ENCODE measurements at places on chromosomes 5 and 9.

- no peak for DNase-seq
Observed at GRCh38 chr5:57676222-57677098, 193.8 kb upstream of the ACTBL2 start.

DNA sequence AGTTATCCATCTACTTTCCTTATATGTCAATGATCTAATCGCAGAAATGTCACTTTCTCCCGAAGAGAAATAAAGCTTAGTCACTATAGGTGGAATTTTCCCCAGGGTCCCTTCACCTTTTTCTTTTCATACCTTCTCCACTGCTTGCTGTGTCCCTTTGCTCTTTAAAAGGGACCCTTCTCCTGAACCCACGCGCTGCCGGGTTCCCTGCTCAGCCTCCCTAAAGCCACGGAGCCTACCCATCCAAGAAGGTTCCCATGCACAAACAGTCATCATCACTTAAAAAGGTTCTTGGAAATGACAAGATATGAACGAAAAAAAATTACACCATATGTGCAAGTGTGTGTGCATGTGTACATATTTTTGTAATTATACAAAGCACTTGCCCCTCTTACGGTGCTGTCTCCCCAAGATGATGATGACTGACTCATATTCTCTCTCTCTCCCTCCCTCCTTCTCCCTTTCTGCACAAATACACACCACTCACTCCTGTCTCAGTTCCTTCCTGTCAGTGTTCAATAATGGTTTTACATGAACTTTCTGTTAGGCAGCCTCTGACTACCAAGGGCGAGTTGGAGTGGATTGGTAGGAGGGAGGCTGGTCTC, 1.5 kb upstream of the PTPRD start:
- DNase-seq: no peak

- DNase-seq: no peak
Observed at GRCh38 chr5:113162770-113163169, 186.2 kb downstream of the DCP2 start.

GRCh38 chr5:124148574-124148973, 597.9 kb downstream of the ZNF608 start:
- DNase-seq: no peak

DNA sequence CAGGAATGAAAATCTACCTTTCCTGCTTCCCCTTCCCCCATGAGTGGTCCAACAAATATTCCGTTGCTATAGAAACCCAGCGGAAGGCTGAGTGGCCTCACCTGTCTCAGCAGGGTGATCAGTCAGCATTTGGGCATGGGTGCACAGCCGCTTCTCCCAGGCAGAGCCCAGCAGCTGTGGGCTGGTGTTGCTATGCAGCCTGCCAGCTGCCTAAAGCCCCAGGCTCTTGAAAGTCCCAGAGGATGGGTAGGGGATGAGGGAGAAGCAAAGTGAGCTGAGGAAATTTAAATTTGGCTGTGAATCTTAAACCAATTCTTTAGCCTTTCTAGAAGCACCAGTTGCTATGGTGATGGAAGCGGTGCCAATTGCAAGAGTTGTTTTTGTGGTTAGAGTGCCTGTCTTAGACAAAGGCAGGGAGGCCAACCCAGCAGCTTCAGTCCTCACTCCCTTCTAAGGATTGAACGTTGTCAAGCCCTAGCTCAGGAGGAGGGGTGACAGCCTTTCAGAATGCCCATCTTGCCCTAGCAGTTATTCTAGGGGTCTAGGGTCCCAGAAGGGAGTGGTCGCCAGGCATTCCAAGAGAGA, 151.5 kb upstream of the PITX1 start:
- DNase-seq: peak; percentile 68

- no peak for DNase-seq
Observed at GRCh38 chr5:175021841-175022625, 297.7 kb downstream of the MSX2 start.

DNA sequence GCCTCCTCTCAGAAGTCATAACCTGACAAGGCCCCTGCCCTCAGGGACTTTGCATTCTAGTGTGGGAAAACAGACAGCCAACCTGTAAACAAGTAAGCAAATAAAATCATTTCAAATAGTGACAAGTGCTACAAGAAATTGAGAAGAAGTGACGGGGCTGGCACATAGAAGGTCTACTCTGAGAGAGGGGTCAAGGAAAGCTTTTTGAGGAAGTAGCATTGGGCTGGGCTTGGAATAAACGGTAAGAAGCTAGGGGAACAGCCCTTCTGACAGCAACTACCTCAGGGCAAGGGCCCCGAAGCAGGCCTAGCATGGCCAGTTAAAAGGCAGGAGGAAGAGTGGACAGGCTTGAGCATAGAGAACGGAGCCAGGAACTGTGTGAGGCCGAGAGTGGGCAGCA, 4.8 kb upstream of the SLC2A8 start:
- no peak for DNase-seq

DNA sequence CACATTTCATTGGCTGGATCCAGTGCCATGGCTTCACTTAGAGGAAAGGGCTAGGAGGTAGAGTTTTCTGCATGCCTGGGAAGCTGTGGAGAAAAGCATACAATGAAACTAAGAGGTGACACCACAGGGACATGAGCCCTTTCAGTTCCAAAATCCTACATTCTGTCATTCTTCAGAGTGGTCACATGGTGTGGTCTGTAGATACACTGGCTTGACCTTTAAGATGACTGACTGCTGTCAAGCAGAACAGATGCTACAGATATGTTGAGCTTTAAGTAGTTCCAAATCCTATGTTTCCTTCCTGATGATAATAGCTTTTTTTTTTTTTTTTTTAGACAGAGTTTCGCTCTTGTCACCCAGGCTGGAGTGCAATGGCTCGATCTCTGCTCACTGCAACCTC, 26.2 kb downstream of the DMRT3 start:
- DNase-seq: no peak

DNA sequence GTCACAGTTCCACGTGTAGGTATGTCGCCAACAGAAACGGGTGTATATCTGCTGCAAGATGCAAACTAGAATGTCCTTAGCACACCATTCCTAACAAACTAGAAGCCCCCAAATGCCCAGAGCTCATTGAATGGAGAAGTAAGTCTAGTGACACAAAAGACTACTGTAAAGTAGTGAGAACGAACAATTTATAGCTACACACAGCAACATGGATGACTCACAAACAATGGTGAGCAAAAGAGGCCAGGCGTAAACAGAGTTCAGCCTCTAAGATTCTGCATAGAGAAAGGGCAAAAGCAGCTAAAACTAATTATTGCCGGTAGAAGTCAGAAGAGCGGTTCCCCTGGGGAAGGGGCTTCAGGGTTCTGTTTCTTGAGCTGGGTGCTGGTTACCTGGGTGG, 74.7 kb downstream of the AMBP start:
- DNase-seq: peak; percentile 26

GRCh38 chr9:32606811-32607210, 28.7 kb downstream of the TAF1L start:
- no peak for DNase-seq

DNA sequence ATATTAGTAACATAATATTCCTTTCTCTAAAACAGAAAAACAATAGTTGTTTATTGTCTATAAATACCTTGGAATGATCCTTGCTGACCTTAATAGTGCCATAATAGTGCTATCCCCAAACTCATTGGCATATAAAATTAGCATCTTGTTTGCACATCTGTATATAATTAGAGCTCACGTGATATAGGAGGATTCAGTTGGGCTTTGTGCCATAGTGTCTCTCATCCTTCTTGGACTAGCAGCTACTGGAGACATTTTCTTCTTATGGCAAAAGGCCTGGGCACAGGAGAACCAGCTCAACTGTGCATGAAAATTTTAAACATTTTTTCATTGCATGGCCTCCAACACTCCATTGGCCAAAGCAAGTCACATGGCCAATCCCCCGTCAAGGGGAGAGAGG, 342.5 kb downstream of the SPATA31D1 start:
- no peak for DNase-seq

GRCh38 chr5:59744531-59744992, 149.0 kb downstream of the PDE4D start:
- DNase-seq: no peak

DNA sequence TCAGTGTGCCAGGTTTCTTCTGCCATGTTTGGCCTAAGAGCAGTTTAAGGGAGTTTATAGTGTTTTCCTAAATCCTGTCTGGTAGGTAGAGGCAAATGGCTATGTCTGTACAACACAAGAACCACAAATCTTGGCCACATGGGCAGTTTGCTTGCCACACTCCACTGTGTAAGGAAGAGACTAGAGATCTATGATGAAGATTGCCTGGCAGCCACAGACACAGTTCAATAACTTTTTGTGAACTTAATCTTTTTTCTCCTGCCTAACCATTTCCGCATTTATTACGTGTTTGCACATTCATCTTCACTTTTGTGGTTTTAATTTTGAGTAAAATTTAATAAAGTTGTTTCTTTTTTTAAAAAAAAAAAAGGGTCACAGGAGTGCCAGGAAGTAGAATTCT, 5.8 kb downstream of the MFAP3 start:
- no peak for DNase-seq

DNA sequence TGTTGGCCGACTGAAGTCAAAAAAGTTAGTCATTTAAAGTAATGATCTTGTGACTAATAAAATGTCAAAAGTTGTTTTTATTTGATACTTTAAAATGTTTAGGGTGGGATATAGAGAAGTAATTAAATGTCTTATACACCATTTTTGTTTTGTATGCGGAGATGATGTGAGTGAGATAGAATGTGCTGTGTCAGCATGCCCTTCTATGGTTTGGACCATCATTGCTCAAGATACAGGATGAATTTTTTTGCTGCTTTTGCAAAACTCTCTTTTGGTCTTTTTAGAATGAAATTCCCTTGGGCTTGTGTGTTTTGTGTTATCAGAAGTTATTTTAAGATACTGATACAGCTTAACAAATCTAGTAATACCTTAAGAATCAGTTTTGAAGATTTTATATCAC, 12.5 kb downstream of the SRFBP1 start:
- DNase-seq: no peak

DNA sequence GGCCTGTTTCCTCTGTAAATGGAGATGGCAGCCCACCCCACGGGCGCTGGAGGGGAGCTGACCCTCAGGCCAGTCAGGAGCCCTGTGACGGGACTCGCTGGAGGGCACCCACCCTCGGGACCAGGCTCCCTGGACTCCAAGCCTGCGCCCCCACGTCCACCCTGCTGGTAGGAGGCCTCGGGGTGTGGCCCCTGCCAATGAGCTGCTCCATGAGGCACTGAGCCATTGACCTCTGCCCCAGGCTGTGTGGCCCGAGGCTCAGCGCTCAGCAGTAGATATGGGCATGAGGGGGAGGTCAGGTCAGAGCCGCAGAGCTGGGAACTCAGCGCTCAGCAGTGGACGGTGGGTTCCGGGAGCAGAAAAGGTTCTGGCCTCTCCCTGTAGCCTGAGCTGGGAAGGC, 52.3 kb upstream of the EGFL7 start:
- no peak for DNase-seq

DNA sequence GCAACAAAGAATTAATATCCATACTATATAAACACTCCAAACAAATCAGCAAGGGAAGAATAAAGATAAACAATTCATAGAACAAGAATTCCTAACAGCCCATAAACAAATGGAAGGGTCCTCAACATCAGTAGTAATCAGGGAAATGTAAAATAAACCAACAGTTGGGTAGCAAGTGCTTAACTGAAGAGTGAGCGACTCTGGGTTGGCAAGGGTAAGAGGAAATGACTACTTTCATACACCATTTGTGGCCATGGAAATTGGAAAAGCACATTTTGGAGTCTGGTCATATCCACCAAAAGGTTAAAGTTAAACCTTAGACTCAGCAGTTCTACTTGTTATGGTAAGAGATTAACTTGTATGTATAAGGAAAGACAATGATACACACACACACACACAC, 17.4 kb upstream of the RORB start:
- DNase-seq: no peak

- no peak for DNase-seq
Observed at GRCh38 chr9:34377404-34377746, 677 bp upstream of the MYORG start.

GRCh38 chr9:86751956-86752355, 195.3 kb downstream of the GAS1 start:
- DNase-seq: no peak

DNA sequence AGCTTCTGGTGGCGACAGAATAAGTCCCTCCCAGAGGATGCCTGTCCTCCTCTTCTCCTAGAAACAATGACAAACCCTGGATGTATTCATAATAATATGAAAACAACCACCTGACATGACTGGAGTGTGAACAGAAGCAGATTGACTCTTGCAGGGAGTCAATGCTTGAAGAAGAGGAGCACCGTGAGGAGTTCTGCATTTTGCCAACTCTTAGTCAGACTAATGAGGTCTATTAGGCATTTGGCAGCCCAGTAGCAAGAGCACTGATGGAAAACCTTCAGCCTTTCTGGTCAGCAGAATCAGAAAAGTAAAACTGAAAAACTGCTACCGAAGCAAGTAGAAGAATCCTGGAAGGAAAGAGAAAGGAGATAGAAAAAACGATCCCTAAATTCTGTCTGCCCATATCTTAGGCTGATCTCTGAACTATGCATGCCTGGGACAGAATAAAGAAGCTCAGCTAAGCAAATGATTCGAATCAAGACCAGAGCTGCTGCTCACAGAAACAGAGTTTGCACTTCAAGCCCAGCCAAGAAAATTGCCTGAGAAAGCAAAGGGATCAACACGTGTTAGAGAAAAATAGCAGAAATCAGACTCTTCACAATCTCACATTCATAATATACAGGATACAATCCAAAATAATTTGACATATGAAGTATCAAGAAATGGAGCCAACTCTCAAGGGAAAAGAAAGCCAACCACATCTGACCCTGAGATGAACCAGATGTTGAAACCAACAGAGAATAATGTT, 69.5 kb upstream of the OSMR start:
- DNase-seq: no peak

- no peak for DNase-seq
Observed at GRCh38 chr9:32304495-32304894, 79.9 kb upstream of the ACO1 start.

DNA sequence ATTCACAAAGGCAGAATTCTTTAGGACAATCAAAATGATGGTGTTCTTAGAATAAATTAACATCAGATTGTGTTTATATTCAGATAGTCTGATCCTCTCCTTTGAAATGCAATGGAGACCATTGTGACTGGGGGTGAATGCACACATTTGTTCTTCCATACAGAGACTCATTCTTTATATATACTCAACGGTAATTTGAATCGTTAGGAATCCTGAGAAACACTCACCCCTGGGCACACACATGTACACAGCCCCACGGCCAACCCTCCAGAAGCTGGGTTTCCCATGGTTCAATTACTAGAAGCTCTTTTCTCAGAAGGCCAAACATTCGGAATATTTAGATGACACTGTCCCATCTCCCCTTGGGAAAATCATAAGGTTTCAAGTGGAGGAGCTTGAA, 57.5 kb upstream of the EPB41L4B start:
- no peak for DNase-seq

All from common myeloid progenitor, CD34-positive (primary cell).